ENCODE measurements at places on chromosomes 12 and 14. TPM values are rescaled to one million over a fixed set of nuclear protein-coding genes. Genes with fewer than 3 reads are reported as not detected.

DNA sequence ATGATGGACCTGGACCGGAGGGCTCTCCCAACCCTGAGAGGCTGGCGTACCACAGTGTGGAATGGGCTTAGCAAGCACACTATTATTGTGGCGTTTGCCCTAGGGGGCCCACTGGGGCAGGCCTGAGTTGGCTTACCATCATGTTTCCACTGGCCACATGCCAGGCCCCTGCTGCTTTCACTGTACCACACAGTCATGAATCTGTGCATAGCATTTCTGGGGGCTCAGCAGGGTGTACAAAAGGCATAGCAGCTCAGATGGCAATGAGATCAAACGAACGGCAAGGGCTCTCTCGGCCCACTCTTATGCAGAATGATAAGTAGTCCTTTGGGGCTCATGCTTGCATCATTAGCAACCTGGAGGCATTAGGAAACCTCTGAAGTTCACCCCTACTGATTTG, 137.0 kb upstream of the HIF1A start:
- H3K27ac ChIP-seq = 0 out of 2 replicates have a peak overlapping the region, but pooled peaks have one; percentile 1
- H3K36me3 ChIP-seq = no peaks in the 10 kb centered on the region
- no peak for DNase-seq
- H3K4me3 ChIP-seq = no peak overlapping the region

DNA sequence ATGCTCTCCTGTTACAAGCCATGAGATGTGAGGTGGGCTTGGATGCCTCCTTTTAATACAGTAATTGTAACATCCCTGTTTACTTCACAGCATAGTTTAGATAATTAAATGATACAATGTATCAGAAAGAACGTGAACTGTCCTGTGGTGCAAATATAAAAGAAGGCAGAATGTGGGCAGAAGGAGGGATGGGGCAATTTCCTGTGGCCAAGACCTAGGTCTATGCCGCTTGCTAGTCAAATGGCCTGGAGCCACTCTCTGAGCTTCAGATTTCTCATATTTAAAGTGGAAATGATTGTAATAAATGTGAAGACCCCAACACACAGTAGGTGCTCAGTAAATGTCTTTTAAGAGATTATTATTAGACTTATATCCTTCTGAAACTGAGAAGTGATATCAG, 24.0 kb upstream of the EVL start:
- H3K36me3 ChIP-seq = no peaks in the 10 kb centered on the region
- H3K27me3 ChIP-seq = no peaks in the 10 kb centered on the region

Gene CEBPE
- not detected for total RNA-seq

DNA sequence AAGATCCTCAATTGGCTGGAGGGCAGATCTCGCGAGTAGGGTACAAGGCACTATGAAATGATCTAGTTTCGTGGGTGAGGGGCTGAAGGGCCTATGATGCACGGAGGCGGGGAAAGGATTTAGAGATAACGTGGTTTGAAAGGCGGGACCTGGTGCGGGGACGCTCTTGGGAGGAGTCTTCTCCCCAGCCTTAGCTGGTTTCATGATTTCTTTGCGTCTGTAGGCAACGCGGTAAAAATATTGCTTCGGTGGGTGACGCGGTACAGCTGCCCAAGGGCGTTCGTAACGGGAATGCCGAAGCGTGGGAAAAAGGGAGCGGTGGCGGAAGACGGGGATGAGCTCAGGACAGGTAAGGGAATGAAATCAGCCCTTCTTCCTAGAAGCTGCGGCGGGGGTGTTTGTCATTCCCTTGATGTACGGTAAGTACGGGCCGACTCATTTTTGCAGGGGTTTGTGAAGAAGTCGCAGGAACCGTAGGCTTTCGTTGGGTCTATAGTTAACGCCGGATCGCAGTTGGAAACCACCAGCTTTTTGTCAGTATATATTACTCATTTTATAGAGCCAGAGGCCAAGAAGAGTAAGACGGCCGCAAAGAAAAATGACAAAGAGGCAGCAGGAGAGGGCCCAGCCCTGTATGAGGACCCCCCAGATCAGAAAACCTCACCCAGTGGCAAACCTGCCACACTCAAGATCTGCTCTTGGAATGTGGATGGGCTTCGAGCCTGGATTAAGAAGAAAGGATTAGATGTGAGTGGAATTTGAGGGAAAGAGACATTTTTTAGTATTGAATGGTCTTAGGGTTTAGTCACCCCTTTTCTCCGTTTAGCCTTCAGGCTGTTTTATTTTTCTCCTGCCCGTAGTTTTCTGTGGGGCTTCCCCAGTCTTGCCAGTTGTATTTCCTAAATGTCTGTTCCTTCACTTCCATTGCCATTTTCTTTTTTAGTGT, 602 bp downstream of the APEX1 start:
- peaks cover 21% of the 10 kb centered on the region for H3K4me1 ChIP-seq
- peak overlapping the region; percentile 82 for H3K4me3 ChIP-seq
- peak overlapping the region; percentile 93 for H3K27ac ChIP-seq
- peaks cover 39% of the 10 kb centered on the region for H3K36me3 ChIP-seq
- peak; percentile 78 for DNase-seq

Gene MYL2
- total RNA-seq = not detected

- H3K27me3 ChIP-seq = no peaks in the 10 kb centered on the region
- no peaks in the 10 kb centered on the region for H3K36me3 ChIP-seq
- DNase-seq = peak; percentile 92
- peak overlapping the region; percentile 60 for H3K4me3 ChIP-seq
- H3K4me1 ChIP-seq = peaks cover 22% of the 10 kb centered on the region
Measured at GRCh38 chr14:68816183-68816942, 23.5 kb upstream of the ZFP36L1 start.

Gene GON7
- total RNA-seq = 33.5 TPM

Gene KRT75
- total RNA-seq = 38.5 TPM

- H3K27me3 ChIP-seq = no peaks in the 10 kb centered on the region
- H3K4me3 ChIP-seq = no peak overlapping the region
- H3K4me1 ChIP-seq = no peaks in the 10 kb centered on the region
- no peak overlapping the region for H3K27ac ChIP-seq
- H3K36me3 ChIP-seq = no peaks in the 10 kb centered on the region
- no peak for DNase-seq
Measured at GRCh38 chr12:130591736-130592135, 124.4 kb downstream of the RIMBP2 start.

DNA sequence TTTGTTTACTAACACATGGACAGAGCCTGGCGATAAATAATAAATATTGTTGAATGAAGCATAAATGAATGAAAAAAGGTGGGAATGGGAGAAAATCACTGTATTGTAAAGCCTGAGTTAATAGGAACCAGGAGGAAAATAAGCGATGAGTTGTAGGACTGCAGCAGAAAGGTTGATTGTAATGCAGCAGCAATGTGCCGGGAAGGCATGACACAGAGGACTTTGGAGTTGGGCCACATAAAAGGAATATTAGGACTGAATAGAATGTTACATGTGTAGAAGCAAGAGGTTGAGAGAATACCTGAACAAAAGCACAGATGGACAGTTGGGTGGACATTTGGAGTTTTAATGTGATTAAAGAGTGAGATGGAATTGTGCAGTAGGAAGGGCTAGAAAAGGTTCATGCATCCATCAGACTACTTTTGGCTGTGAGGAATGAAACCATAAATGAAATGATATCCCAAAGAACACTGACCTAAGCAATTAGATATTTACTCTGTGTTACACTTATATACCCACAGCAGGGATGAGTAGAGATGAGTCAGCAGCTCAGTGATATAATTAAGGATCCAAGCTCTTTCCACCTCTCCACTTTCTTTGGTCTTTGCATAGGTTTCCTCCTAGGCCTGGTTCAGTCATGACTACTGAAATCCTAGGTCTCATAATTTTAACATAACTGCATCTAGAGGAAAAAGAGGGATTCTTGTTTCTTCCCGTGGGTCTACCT, 55.4 kb downstream of the CCER1 start:
- no peaks in the 10 kb centered on the region for H3K27me3 ChIP-seq
- H3K27ac ChIP-seq = no peak overlapping the region
- no peak overlapping the region for H3K4me3 ChIP-seq
- peak; percentile 64 for DNase-seq
- no peaks in the 10 kb centered on the region for H3K36me3 ChIP-seq

GRCh38 chr14:101900253-101900652, 64.1 kb upstream of the DYNC1H1 start:
- H3K4me3 ChIP-seq = no peak overlapping the region
- H3K36me3 ChIP-seq = peaks cover 50% of the 10 kb centered on the region
- H3K4me1 ChIP-seq = no peaks in the 10 kb centered on the region
- no peaks in the 10 kb centered on the region for H3K27me3 ChIP-seq
- DNase-seq = no peak

DNA sequence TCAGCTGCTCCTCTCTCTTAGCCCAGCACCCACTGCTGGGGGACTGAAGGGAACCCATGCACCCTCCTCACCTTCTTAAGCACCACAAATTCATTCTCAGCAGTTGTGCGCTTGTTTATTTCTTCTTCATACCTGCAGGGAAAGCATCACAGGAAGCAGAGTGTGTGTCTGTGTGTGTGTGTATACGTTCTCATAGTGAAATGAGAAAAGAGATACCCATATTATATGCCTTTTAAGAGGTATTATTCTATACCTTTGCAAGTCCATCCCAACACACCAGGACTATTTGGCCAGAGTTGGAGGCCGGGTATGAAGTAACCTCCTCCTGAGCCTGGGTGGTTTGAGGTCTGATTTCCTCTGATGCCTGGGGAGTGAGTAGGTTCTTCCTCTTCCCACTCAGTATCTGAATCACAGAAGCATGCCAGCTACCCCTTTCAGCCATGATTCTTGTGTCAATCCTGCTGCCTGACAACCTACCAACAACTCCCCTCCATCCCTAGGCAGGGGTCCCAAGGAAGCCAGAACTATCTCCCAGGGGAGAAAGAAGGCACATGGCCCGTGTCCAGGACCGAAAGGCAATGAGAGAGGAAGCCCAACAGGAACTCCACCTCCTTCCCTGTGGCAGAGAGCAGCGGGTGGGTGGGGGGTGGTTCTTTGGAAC, 3.0 kb downstream of the KRT73 start:
- H3K36me3 ChIP-seq = no peaks in the 10 kb centered on the region
- no peak overlapping the region for H3K4me3 ChIP-seq
- H3K27me3 ChIP-seq = peaks cover 58% of the 10 kb centered on the region
- no peak overlapping the region for H3K27ac ChIP-seq

GRCh38 chr12:77054851-77055250, 10.5 kb downstream of the E2F7 start:
- no peak overlapping the region for H3K27ac ChIP-seq
- H3K27me3 ChIP-seq = no peaks in the 10 kb centered on the region
- 0 out of 2 replicates have a peak, but pooled peaks cover under 1% of the 10 kb centered on the region for H3K4me1 ChIP-seq
- no peak for DNase-seq
- peaks cover 51% of the 10 kb centered on the region for H3K36me3 ChIP-seq
- no peak overlapping the region for H3K4me3 ChIP-seq

Gene PPP1R13B
- total RNA-seq = 16.4 TPM

Gene LAG3
- total RNA-seq = 0.40 TPM

- H3K36me3 ChIP-seq = peaks cover 24% of the 10 kb centered on the region
- no peak overlapping the region for H3K27ac ChIP-seq
Measured at GRCh38 chr12:106794369-106794768, 19.9 kb downstream of the RIC8B start.

- H3K4me1 ChIP-seq = 0 out of 2 replicates have a peak, but pooled peaks cover 4% of the 10 kb centered on the region
- H3K4me3 ChIP-seq = no peak overlapping the region
- no peak for DNase-seq
- no peak overlapping the region for H3K27ac ChIP-seq
Measured at GRCh38 chr12:104702565-104703139, 245.9 kb downstream of the CHST11 start.

Gene VIPAS39
- total RNA-seq = 20.2 TPM

DNA sequence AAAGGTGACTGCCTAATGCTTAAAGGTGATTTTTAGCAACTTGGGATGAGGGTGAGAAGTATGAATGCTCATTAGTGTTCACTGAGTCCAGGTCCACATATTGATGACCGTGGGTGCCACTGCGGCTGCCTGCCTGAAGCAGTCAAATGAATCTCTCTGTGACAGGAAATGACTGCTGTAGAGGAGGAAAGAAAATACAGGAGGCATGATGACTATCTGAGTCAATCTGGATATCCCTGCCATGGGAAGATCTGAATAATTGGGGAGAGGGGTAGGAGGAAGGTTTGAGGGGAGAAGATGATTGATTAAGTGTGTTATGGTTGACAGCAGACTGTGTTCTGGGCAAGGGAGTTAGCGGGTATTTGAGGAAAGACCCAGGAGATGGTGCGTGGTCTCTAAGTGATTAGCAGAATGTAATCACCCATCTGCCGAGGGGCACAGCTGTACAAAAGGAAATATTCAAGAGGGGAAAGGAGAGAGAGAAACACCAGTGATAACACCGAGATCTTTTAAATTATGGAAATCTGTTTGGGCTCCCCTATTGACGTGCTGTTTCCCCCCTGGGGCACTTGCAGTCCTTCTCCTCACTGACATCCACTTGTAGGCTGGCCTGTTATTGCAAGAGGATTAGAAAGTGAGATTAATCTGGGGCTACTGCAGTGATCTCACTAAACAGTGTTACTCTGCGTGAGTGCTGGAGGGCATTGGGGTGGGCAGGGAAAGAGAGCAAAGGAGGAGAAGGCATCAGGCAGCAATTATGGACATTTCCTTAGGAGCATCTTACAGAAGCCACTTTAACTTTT, 97.7 kb downstream of the AKAP6 start:
- H3K27me3 ChIP-seq = no peaks in the 10 kb centered on the region
- no peaks in the 10 kb centered on the region for H3K36me3 ChIP-seq
- no peak overlapping the region for H3K4me3 ChIP-seq
- peaks cover 25% of the 10 kb centered on the region for H3K4me1 ChIP-seq

GRCh38 chr14:106802413-106803364, 1276.3 kb downstream of the TMEM121 start:
- H3K36me3 ChIP-seq = no peaks in the 10 kb centered on the region
- no peaks in the 10 kb centered on the region for H3K27me3 ChIP-seq
- no peak overlapping the region for H3K27ac ChIP-seq
- DNase-seq = no peak

- no peaks in the 10 kb centered on the region for H3K27me3 ChIP-seq
- peak; percentile 92 for DNase-seq
- no peaks in the 10 kb centered on the region for H3K36me3 ChIP-seq
- H3K4me3 ChIP-seq = no peak overlapping the region
- peaks cover 31% of the 10 kb centered on the region for H3K4me1 ChIP-seq
Measured at GRCh38 chr14:100067971-100068959, 3.0 kb downstream of the EVL start.

Gene KRT71
- total RNA-seq = not detected

Gene LRRC43
- total RNA-seq = not detected

Gene TAS2R9
- not detected for total RNA-seq

- no peak for DNase-seq
- H3K27ac ChIP-seq = no peak overlapping the region
- peaks cover 9% of the 10 kb centered on the region for H3K4me1 ChIP-seq
- peaks cover 3% of the 10 kb centered on the region for H3K36me3 ChIP-seq
- H3K4me3 ChIP-seq = no peak overlapping the region
Measured at GRCh38 chr12:42420395-42420794, 94.4 kb downstream of the PPHLN1 start.

- H3K36me3 ChIP-seq = no peaks in the 10 kb centered on the region
- H3K27ac ChIP-seq = peak overlapping the region; percentile 33
- H3K4me3 ChIP-seq = peak overlapping the region; percentile 98
- no peaks in the 10 kb centered on the region for H3K27me3 ChIP-seq
- peak; percentile 80 for DNase-seq
Measured at GRCh38 chr14:95531473-95531872, 3.4 kb upstream of the GLRX5 start.

DNA sequence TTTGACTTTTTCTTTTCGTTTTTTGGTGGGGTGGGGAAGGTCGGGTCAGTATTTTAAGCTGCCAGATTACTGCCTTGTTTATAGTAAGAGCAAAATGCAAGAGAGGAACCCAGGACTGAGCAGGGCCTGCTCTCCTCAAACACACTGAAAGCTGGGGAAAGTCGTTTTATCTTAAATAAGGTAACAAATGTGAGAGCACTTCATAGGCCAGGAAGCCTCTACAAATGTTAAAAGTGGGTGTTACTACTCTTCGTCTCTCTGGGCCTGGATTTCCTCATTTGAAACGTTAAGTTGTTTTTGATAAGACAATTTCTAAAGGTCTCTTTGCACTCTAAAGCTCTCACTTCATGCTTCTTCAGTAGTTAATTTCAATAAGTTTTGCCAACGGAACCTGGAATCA, 33.8 kb downstream of the PLEKHG7 start:
- H3K4me3 ChIP-seq = no peak overlapping the region
- no peaks in the 10 kb centered on the region for H3K27me3 ChIP-seq
- peaks cover 15% of the 10 kb centered on the region for H3K4me1 ChIP-seq
- H3K36me3 ChIP-seq = no peaks in the 10 kb centered on the region
- DNase-seq = no peak

Gene TCTN2
- 13.9 TPM for total RNA-seq

Measured in PC-3 (cell line).